ENCODE measurements at places on chromosomes 5 and 9.

DNA sequence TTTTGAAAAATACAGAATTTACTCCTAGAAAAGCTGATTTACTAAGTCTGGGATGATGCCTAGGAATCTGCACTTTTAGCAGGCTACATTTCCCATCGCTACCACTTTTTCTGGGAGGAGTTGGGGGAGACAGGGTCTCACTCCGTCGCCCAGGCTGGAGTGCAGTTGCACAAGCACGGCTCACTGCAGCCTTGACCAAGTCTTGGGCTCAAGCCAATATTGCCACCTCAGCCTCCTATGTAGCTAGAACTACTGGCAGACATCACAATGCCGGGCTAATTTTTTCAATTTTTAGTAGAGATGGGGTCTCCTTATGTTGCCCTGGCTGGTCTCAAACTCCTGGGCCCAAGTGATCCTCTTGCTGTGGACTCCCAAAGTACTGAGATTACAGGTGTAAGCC, 85.9 kb downstream of the NR6A1 start:
- DNase-seq, result no peak

GRCh38 chr5:60945813-60946187, 795 bp downstream of the NDUFAF2 start:
- peak; percentile 18 for DNase-seq

DNA sequence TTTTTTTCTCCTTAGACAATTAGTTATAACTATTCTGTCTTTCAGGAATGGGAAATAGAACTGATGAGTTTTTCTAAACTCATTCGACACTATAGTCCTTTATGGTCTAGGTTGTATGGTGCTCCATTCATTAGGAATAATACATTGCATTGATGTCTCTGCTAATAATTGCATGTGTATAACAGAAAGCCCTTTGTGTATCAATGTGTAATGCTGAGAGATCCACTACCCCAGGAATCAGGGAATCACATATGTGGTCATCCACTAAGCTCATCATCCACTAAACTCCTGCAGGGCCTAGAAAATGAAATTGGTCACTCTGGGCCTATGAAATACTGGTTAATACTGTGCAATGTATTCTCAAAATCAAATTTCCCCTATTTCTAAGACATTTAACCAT, 242.0 kb upstream of the CDH18 start:
- DNase-seq, result no peak

DNA sequence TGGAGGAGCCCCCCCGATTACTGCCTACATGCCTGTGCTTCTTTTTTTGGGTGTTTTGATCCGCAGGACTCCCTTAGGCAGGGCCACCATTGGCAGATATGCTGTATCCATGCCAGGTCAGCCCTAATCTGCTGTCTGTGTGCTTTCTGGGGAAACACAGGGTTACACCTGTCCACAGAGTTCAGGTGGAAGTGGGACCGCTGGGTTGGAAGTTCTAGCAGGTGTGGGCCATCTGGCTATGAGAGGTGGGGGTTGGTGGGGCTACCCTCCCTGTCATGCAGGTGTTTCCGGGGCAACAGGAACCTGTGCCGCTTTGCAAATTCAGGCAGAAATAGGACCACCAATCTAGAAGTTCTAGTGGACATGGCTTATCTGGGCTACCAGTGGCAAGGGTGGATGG, 17.0 kb downstream of the IFNE start:
- no peak for DNase-seq

DNA sequence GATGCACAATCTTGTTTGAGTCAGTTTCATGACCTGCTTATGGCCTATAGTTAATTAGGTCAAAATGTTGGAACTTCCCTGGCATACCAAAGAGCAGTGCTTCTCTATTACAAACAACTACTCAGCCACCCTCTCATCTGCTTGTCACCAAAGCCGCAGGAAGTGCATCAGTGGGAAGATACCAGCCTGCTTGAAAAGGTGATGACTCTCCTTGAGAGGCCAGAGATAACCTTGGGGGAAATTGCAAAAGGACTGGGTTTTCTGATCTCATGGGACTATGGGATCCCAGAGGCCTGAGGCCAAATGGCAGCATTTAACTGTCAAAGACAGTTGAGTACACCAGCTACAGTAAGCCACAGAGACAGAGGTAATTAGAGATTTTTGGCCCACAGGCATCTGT, 69.9 kb downstream of the C9orf57 start:
- DNase-seq, result no peak

GRCh38 chr5:142396436-142397038, 71.7 kb upstream of the SPRY4 start:
- DNase-seq, result no peak

DNA sequence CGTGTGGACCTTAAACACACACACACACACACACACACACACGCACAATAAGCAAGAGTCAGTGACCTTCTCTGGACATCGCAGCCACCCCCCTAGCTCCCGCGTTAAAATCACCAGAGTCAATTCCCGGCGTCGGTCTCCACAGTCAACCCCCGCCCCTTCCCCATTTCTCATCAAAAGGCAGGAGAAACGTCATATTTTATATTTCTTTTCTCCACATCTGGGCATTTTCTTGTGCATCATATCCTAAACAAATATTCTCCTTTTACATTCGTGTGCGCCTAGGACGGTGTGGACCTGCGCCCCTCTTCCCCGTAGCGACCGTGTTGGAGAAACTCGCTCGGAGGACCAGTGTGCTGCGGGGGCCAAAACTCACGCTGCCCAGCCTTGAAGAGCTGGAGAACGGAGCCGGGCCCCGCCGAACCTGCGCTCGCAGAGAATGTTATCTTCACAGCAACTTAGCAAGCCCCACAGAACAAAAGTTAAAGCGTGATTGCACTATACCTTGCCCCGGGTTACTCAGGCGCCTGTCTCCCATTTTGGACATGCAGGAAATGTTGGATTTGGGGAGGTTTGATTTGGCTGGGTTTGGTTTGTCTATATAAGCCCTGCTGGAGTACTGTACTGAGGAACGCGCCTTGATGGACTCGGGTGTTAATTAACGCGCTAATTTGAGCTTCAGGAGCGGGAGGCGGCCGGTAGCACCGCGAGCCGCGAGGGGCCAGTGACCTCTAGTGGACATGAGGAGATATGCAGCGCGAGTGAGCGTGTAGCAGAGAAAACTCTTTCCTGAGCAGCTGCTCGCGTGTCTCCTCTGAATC, 192.4 kb downstream of the MEF2C start:
- peak; percentile 69 for DNase-seq

GRCh38 chr5:163352531-163352930, 84.9 kb upstream of the CCNG1 start:
- no peak for DNase-seq

GRCh38 chr5:1538276-1538675, 14.5 kb upstream of the LPCAT1 start:
- no peak for DNase-seq

GRCh38 chr9:12814877-12815237, 40.0 kb downstream of the LURAP1L start:
- DNase-seq, result no peak

- no peak for DNase-seq
Observed at GRCh38 chr9:110605565-110605964, 26.0 kb upstream of the SVEP1 start.

GRCh38 chr9:37976714-37977477, 73.0 kb upstream of the SLC25A51 start:
- DNase-seq, result peak; percentile 20

DNA sequence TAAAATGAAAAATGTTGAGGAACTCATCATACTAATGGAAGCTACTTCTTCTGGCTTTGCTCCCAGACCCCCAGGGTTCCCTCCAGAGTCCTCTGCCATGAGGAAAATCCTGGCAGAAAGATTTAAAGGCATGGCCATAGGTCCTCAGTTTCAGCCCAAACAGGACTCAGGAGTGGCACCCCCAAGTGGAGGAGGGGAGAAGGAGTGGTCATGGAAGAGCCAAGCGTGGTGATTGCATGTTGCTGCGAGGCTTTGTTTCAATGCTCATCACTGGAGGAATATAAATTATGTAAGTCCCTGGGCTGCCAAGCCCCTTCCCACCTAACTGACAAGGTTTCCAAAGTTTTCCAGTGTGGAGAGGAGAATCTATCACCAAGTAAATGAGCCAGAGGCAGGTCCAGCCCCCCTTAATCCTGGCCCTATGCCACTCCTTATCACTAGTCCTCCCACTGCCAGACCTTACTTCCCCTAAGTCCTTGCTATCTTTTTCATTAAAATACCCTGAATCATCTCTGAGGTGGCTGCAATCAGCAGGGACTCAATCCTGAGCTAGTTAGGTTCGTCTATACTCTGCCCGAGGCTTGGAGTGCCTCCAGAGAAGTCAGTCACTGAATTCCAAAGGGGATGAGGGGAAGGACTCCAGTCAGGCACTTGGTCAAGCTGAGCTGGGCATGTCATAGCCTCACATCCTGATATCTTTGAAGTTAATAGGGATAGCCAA, 70.7 kb upstream of the TAF1L start:
- no peak for DNase-seq

DNA sequence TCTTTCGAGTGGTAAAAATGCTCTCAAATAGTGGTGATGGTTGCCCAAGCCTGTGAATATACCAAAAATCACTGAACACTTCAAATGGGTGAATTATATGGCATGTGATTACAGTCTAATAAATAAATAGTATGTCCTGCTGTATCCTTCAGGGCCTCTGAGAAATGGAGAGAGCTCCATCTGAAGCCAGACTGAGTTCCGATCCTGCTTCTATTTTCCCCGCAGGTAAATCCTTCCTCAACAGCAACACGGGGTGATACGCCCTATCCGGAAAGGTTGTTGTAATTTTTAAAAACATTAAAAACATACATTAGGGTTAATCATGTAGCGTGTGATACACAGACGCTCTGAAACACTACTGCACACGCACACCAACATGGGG, 695 bp upstream of the SNAPC3 start:
- DNase-seq, result no peak

DNA sequence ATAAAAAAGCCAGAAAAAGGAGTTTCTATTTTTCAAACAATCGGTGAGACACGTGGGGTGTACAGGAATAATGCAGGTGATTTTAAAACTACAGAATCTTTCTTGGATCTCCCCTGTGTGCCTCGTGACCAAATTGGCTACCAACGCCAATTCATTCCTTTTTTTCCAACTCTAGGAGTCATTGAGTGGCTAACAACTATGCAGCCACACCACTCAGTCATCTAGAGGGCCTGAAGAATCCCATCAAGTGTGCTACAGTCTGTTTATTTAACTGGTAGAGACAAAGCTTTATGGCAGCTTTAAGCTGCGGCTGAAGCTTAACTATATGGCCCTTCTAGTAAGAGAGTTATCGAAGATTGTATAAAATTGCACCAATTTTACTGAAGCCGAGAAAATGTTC, 113.1 kb upstream of the NIPBL start:
- no peak for DNase-seq

DNA sequence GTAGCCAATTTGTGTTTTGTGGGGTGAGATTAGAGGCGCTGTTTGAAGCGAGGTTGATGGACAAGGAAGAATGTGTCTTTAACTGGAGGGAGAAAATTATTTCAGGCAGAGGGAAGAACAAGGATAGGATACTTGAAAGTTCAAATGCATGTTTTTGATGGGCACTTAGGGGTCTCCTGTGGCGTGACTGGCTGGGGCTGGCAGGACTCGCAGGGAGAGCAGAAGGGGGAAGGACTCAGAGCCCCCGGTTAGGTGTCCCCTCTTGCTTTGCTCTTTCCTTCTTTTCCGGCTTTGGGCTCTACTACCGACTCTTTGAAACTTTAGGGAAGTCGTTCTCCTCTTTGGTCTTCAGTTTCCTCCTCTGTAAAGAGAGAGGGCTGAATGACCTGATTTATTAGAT, 12.1 kb downstream of the GRAMD2B start:
- no peak for DNase-seq

DNA sequence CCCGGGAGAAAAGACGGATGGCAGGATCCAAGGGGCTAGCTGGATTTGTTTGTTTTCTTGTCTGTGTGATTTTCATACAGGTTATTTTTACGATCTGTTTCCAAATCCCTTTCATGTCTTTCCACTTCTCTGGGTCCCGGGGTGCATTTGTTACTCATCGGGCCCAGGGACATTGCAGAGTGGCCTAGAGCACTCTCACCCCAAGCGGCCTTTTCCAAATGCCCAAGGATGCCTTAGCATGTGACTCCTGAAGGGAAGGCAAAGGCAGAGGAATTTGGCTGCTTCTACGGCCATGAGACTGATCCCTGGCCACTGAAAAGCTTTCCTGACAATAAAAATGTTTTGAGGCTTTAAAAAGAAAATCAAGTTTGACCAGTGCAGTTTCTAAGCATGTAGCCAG, 94.2 kb downstream of the SYK start:
- DNase-seq, result no peak

GRCh38 chr9:33265211-33265865, 489 bp downstream of the CHMP5 start:
- DNase-seq, result no peak

Data from NCI-H774 (cell line).